ENCODE measurements at places on chromosomes 6 and 20. TPM values are rescaled to one million over a fixed set of nuclear protein-coding genes. Genes with fewer than 3 reads are reported as not detected.

DNA sequence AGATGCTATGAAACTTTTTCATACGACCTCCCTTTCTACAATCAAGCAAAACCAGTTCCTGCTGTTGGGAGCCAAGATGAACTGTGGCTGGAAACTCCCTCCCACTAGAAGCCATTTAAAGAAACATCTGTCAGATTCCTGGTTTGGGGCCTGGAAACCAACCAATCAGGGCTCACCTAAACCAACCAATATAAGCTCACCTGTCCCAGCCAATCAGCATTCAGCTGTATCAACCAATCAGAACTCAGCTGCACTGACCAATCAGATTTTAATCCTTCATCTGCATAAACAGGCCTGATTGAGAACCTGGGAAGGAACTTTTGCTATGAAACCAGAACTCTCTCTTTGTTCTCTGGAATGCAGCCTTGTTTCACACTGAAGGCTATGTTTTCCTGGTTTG, 42.4 kb downstream of the SNX14 start:
- no peak for DNase-seq

The BRD2 gene
- 105 TPM for polyA plus RNA-seq

The SPATA2 gene
- 4.2 TPM for polyA plus RNA-seq

DNA sequence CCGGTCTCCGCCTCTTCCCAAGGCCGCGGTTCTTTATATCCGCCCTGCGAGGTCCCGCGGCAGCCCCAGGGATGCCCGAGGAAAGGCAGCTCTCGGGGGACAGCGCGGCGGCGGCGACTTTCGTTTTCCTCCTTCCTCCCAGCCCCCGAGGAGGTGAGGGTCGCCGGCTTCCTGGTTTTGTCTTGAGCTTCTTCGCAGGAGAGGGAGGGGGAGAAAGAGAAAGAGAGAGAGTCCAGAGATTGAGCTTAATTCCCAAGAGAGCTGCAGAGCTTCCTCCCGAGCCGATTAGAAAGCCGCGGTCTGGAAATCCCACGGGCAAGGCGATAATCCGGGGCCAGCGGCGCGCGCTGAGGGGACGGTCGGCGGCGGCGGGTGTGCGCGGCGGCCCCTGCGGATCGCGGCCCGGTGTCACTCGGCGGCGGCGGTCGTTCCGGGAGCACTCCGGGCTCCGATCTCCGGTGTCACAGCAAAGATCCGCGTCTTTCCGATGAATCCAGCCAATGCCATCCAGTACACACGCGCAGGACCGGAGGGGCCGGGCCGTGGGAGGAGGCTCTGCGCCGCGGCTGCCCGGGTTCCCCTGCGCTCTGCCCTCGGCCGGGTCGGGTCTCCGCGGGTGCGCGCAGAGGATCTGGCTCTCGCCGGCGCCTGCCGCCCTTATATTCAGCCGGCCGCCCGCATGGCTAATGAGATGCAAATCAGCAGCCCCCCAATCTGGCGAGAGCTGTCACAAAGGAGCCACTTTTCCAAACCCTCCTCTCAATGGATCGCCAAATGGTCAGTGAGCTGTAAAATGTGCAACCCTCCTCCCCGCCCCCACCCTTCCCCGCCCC, at the start of gene DLL1:
TSS of gene DLL1 (minus strand) at position 783 of the 833 bp plus-strand sequence. CDS start 939 bp downstream, outside the sequence.
- peak; percentile 70 for DNase-seq

GRCh38 chr6:150640556-150641209, 41.0 kb downstream of the PLEKHG1 start:
- no peak for DNase-seq

DNA sequence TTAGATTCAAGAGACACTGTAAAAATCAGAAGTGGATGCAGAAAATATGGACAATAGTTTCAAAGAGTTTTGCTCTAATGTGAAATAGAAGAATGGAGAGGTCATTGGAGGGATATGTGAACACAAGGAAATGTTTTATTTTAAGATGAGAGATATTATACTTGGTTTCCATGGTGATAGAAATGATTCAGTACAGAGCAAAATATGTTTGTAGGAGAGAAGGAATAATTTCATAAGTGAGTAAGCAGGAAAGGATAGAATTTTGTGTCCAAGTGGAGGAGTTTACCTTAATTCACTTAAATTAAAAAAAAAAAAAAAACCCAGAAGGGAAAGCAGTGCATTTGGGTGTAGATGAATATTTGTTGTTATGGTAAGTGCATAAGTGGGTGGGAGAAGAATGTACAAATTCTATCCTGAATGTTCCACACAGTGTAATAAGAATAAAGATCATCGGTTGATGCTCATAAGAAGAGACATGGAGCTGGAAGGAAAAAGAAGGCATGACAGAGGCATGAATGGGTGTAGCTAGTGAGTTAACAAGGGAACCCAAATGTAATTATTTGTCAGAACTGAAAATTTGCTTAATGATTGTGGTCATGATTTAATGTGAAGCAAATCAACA, 688.9 kb upstream of the GJE1 start:
- DNase-seq: peak; percentile 43

DNA sequence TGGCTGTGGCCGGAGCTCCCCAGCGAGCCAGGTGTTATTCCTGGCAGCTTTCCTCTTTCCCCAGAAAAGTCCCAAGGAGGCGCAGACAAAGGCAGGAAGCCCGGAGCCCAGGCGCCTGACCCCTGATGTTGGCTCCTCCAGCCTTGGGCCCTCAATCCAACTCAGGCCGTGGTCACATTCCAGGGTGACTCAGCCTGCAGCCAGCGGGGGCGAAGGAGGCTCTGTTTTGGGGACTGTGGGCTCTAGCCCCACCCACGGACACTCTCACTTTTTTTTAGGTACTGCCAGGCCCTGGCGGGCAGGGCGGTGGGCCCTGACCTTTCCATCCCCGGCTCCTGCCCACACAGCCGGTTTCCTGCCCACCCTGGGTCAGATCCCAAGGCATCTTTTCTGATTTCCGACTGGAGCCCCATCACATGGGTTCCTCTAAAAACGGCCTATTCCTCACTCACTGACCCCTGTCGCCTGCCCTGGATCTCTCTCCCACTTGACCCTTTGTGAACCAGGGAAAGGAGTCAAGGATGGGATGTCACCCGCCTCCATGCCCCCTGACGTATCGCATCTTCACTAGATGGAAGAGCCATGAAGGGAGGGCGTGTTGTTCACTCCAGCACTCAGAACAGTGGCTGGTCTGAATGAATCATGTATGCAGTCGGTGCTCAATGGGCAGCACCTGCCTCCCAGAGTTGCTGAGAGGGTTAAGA, 5.5 kb downstream of the PTGIS start:
- peak; percentile 96 for DNase-seq

DNA sequence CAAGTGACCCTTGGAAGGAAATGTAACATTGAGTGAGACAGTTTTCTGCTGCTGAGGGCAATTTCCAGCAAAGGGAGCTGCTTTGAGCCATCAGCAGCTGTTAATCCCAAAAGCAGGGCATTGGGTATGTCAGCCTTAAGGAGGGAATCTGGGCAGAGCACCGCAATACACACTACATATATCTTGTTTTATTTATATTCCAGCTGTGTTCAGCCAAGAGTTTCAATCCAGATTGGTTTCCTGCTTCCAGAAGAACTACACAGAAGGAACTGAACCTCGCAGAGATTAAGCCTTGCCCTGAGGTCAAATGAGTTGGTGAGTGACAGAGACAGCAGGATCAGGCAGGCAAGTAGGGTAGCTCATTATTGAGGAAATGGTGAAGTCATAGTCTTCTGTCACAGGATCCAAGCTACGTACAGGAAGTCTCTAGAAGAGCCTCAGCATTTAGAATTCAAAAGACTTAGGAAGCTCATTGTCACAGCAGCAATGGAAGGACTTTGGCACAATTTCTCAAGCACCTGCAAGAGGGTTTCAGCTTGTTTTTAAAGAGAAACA, 109.9 kb upstream of the HEY2 start:
- no peak for DNase-seq

The MEI4 gene
- polyA plus RNA-seq: 0.04 TPM

The SCAND1 gene
- polyA plus RNA-seq: 133 TPM

DNA sequence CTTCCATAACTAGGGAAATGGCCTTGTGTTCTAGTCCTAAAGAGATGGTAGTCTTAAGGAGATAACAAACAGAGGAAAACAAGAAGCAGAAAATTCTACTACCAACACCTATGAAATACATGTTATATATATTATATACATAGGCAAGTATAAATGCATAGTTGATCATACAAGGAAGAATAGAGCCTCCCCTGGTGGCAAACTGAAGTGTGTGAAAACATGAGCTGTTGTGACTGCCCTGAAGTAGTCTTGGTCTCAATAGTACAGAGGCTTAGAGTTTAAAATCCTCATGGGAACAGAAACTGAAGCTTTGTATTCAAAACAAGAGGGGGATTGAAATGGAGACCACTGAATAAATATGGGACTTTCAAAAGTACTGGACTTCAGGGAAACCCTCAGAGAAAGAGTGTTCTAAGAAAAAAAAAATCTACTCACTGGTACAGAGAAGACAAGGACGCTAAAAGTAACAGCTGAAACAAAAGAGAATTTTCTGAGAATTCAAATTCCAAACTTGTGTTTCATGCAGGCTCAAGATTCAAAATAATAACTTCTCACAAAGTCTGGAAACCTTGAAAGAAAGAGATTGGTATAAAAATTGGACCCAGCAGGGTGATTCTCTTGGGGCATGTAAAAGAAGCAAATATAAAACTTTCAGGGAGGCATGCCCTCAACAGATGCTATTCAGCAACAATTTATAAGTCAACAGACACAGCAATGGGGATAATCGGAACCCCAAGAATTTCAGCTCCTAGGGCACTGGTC, 59.7 kb upstream of the SAMD3 start:
- DNase-seq: peak; percentile 60

The TGM3 gene
- polyA plus RNA-seq: 0.25 TPM

The LGSN gene
- not detected for polyA plus RNA-seq

The OPRM1 gene
- not detected for polyA plus RNA-seq

DNA sequence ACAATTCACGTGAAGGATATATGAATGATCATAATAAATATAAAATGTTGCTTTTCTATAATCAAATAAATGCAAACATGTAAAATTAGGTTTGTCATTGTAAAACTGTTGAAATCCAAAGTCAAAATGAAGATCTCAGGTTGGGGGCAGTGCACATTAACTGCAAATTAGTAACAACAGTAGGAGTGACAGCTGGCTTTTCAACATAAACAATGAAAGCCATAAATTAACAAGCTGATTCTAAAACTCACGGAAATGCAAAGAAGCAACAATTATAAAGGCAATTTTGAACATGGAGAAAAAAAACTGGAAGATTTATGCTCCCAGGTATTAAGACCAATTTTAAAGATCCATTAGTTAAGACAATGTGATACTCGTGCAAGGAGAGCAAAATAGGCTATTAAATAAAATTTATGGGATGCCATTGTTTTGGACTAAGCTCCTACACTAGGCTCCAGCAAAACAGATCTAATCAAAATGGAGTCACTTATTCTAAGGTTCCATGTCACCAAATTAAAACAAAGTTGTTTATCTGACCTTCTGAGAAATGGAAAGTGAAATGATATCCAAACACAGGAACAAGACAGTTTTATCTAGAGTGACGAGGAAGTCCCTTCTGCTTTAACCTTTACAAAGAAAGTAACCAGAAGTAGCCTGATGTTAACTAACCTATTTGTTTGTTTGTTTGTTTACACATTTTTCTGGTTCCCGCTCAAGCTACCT, 770.8 kb downstream of the EPHA7 start:
- no peak for DNase-seq

GRCh38 chr6:55941702-55942101, 66.3 kb upstream of the BMP5 start:
- peak; percentile 6 for DNase-seq

Measured in GM23248 (cell line).